ENCODE measurements at places on chromosomes 11 and 22.

DNA sequence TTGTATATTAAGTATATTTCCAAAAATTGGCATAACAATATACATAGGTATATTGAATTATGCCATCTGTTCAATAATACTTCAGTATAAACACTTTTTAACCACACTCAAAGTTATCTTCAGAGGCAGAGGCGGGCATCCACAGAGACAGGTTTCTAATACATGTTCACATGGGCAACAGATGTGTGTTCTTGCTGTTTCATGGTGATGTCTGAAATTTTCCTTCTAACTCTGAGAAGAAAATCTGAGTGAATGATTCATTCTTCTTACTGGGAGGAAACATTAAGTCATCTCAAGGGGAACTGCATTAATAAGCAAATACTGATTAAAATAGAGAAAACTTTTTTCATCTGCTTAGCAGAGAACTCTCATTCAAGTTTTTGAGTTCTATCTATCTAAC lies 1074.5 kb downstream of the LRRC4C start:
- DNase-seq = no peak

GRCh38 chr22:45221201-45221600 lies 19.5 kb downstream of the KIAA0930 start:
- DNase-seq = no peak

- no peak for DNase-seq
Measured at GRCh38 chr22:20177217-20177911, 26.5 kb upstream of the CCDC188 start.

GRCh38 chr11:72824811-72825505 lies 10.7 kb downstream of the ATG16L2 start:
- no peak for DNase-seq

DNA sequence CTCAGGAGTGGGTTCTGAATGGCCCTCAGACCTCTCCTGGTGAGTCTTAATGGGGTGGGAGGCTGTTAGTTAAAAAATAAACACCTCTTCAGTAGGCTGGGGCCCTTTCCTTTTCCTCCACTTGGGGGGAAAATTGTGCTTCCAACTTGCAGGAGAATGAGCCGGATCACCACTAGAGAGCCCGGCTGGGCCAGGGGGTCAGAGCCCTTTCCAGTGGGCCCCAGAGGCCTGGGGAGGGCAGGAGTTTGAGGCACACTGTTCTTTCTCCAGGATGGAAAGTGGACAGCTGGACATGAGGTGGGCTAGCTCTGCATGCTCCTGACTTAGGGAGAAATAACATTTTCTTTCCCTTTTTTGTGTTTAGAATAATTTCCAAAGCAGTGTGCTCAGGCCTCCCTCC lies 32.8 kb downstream of the B3GAT1 start:
- no peak for DNase-seq

DNA sequence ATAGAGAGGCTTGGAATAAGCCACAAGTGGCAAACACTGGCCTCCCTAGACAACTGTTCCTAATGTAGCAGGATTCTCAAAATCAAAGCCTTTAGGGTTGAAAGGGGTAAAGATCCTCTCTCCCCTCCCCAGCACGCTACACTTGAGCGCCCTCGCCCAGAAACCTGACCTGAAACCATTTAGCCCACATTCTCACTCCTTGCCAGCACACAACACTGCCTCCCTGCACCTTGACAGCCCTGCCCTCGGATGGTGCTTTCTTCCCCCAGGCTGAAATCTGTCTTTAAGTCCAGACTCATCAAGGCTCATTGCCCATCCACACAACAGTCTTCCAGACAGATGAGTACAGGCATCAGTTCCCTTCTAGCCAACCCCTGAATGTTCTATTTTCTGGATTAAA lies 26.5 kb downstream of the CWC15 start:
- DNase-seq = no peak
